Activated naive CD8-positive, alpha-beta T cell treated with anti-CD3 and anti-CD28 coated beads, Interleukin-2, amount 10 ng/mL, durations not matched to agents 7 days and 5 days (primary cell): ENCODE measurements at places on chromosomes 3 and 15.

DNA sequence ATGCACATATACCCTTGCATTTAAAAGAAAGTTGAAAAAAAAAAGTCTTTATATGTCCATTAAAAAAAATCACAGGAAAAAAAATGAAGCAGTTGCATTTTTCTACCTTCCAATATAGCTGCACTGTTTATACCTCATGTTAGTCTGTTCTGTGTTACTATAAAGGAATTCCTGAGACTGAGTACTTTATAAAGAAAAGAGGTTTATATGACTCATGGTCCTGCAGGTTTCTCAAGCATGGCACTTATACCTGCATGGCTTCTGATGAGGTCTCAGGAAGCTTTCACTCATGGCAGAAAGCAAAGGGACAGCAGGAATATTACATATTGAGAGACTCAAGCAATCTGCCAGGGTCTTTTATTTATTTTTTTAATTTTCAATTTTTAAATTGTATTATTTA lies 277.2 kb upstream of the BCHE start:
- DNase-seq, result no peak

DNA sequence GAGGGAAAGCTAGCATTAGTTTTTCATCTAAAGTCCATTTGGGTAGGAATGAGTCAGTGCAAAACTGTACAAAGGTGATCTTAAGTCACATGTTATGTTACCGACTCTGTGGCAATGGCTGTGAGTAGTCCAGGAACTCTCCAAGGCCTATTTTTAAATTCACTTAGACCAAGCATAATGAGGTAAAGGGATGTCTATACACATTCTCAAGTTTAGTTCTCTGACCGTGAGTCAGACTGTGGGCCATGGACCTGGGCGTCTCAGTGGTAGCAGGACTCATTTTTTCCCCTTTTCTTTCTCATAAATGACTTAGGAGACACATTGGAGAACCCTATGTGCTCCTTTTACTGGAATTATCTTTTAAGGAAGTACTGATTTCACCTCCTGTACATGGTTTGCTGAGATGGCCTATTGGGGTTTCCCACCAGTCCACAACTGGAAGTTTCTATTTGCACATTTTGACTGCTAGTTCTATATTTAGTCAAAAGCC lies 488.7 kb upstream of the TPRG1 start:
- DNase-seq, result no peak

DNA sequence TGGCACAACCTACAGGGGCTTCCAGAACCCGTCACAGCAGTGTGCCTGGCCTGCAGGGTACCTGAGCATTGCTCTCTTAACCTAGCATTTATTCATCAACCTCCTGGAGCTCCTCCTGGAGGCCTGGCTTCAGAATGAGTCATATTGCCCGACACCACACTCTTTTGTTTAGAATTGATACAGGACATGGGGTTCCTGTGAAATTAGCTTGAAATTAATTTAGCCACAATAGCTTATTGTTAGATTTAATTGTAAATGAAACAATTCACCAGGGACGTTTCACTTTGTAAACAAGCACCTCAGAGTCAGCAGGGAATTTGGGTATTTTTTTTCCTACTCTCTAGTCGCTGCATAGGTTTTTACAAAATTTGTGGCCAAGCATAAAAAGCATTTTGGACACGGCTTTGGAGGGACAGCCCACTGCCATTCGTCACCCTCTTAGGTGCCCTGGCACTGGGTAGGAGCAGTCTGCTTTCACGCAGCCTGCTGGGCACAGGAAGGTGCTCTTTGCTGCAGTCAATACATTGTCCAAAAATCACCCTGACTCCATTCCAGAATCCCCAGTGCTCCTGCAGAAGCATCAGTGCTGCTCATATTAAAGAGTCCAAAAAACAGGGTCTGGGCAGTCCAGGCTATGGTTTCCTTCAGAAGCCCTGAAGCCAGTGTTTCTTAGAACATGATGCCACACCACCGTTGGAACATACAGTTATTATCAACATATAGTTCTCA lies 60.8 kb upstream of the MEF2A start:
- no peak for DNase-seq

DNA sequence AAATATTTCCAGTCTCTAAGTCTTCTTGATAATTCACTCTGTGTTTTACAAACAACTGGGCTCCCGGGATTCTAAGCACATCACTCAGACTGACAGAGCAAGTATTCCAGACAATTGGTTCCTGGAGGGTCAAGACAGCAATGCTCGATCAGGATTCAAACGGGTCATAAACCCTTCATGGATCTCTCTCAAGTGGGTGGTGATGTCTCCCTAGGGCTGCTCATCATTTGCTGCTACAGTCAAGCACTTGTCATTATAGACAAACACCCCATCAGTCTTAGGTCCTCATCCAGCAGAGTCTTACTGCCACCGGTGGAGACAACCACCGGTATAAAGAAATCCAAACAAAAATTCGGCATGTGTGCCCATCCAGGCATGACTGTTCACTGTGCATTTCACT lies 921.1 kb downstream of the FHIT start:
- no peak for DNase-seq

DNA sequence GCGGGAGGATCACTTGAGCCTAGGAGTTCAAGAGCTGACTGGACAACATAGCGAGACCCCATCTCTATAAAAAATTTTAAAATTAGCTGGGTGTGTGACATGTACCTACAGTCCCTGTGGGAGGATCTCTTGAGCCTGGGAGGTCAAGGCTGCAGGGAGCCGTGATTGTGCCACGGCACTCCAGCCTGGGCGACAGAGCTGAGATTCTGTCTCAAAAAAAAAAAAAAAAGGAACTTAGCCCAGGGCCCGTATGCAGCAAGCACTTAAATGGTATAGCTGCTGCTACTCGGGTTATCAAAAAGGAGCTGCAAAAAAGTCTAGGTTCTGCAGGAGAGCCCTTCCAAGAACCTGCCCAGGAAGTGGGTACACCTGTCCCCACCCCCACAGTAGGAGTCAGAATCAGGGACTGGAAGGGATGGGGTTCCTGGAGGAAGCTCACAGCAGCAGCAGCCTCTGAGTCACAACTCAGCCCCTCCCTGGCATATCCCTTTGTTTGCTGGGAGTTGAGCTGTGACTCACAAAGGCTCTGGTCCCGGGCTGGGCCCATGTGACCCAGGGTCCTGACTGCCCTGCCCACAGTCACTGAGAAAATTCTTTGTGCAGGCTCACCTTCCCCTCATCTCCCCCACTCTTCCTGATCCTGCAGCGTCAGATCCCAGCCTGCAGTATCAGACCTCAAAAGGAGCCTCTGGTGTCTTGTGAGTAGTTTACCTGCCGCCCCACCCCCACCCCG lies at the start of gene SPATA12:
Gene SPATA12 (plus strand): TSS at position 576 of the 733 bp plus-strand sequence. CDS start 13,031 bp downstream, outside the sequence.
- no peak for DNase-seq

- DNase-seq, result no peak
Observed at GRCh38 chr15:80208758-80209734, 43.0 kb downstream of the CTXND1 start.
